ENCODE measurements at places on chromosomes 3 and 15. TPM values are rescaled to one million over a fixed set of nuclear protein-coding genes. Genes with fewer than 3 reads are reported as not detected.
A peak's percentile ranks its signal among the peaks of the same experiment; 100 is the strongest.

Gene UBAP1L
- 3.7 TPM for total RNA-seq

Gene ITPKA
- total RNA-seq: not detected

Gene MME
- total RNA-seq: 114 TPM

Gene ZMYND10
- total RNA-seq: 0.32 TPM

Gene BCL2A1
- total RNA-seq: 12.6 TPM

Gene ZBTB20
- total RNA-seq: 109 TPM

Gene TRIP4
- total RNA-seq: 16.1 TPM

DNA sequence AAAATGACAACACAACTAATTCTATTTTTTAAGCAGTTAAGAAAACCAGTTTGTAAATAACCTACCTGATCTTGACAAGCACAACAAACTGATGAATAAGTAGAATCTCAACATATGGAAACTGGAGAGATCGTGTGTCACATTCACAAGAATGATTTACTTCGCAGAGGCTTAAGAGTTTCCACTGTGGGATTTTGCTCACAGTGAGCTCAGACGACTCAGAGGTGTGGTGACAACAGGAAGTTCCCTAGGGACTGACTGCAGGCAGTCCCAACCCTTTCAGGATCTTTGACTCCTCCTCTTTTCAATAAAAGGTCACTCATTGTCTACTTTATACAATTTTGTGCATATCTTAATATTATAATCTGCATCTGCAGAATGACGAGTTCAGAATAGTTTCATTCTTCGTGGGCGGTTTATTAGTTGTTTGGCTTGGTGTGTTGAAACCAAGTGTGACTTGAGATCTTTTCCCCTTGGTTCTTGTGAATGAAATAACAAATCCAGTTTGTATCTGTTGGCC, at the start of gene LIPH:
Gene LIPH (minus strand): TSS at position 231 of the 520 bp plus-strand sequence. CDS start 117 bp downstream, at position 114.
- no peaks in the 10 kb centered on the region for H3K36me3 ChIP-seq
- DNase-seq: peak; percentile 32
- no peaks in the 10 kb centered on the region for H3K4me1 ChIP-seq

GRCh38 chr15:63408524-63408923, 26.9 kb upstream of the CA12 start:
- DNase-seq: no peak
- H3K36me3 ChIP-seq: no peaks in the 10 kb centered on the region
- no peak overlapping the region for H3K27ac ChIP-seq

- no peaks in the 10 kb centered on the region for H3K4me1 ChIP-seq
- H3K27me3 ChIP-seq: no peaks in the 10 kb centered on the region
- H3K4me3 ChIP-seq: no peak overlapping the region
- DNase-seq: no peak
- H3K36me3 ChIP-seq: no peaks in the 10 kb centered on the region
These were observed 1003.1 kb downstream of the ZPLD1 start for GRCh38 chr3:103437883-103438282.

GRCh38 chr3:56137415-56137814, 330.9 kb downstream of the ERC2 start:
- H3K27me3 ChIP-seq: no peaks in the 10 kb centered on the region
- no peak for DNase-seq
- H3K4me3 ChIP-seq: no peak overlapping the region
- no peak overlapping the region for H3K27ac ChIP-seq

- no peaks in the 10 kb centered on the region for H3K27me3 ChIP-seq
- H3K4me3 ChIP-seq: no peak overlapping the region
- no peak for DNase-seq
- H3K27ac ChIP-seq: no peak overlapping the region
- H3K36me3 ChIP-seq: peaks cover 6% of the 10 kb centered on the region
- H3K4me1 ChIP-seq: peaks cover 3% of the 10 kb centered on the region
These were observed 113.7 kb downstream of the LRIG1 start for GRCh38 chr3:66386925-66387650.

DNA sequence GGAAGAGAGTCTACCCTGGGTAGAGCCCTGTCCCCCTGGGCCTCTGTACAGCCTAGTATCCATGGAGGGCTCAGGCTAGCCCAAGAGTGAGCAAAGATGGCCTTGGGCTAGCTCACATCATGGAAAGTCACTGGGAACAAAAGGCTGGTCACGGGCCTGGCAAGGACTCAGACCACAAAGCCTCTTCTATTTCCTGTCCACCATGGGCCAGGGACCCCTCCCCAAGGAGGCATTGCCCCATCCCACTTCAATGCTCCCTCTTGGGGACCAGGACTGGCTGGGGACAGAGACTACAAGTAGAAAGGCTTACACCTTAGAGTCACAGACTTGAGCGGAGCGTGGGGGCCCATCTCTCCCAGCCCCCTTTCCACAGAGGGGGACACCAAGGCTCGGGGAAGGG, 16.9 kb downstream of the DUSP7 start:
- H3K4me1 ChIP-seq: peaks cover 5% of the 10 kb centered on the region
- peak overlapping the region; percentile 29 for H3K4me3 ChIP-seq
- peak overlapping the region; percentile 93 for H3K27ac ChIP-seq
- no peak for DNase-seq
- H3K36me3 ChIP-seq: no peaks in the 10 kb centered on the region

DNA sequence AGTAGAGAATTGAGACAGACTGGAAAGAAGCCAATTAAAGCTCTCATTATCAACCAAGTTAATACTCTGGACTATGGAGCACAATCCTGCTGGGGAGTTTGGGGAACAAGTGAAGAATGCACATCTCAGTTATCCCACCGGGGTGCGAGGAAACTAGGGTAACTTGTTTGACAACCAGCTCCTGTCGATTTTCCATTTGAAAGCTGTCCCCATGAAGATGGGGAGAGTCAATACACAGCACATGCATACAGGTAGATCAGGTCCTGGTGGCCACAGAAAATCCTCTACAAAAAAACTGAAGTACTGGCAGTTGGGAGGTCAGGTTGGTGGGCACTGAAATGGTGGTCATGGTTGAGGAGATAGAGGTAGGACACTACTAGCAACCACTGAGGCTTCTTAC, 25.7 kb upstream of the GRAMD1C start:
- no peaks in the 10 kb centered on the region for H3K27me3 ChIP-seq
- H3K36me3 ChIP-seq: no peaks in the 10 kb centered on the region
- no peak overlapping the region for H3K4me3 ChIP-seq
- no peak overlapping the region for H3K27ac ChIP-seq

DNA sequence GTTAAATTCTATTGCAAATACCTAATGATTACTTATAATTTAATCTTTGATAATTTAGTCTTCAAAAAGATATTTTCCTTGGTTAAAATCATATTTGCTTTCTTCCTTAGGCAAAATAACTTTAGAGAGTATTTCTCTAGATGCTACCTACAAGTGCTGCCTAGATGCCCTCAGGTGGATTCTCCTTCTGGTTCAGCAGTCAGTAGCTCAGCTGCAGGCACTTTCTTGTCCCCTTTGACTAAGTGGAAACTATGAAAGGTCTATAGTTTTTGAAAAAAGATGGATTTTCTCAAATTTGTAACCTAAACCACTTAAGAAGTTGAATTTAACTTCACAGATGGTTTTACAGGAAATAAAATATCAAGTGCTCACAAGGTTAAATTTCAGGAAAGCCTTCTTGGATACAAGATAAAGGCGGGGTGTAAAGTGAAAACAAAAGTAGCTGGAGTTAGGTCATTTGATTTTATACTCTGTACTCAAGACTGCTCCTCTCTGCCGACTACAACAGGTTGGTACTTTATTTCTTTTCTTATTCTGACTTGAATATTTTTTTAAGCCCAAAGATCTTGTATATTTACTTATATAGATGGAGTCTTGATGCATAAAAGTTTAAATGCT, at the start of gene ACKR4:
Gene ACKR4 (plus strand): TSS at position 455 of the 618 bp plus-strand sequence. CDS start 3,128 bp downstream, outside the sequence.
- H3K27me3 ChIP-seq: no peaks in the 10 kb centered on the region
- no peak within 1 kb of the TSS for H3K27ac ChIP-seq
- DNase-seq: no peak
- H3K4me3 ChIP-seq: peak within 1 kb of the TSS; percentile 11
- no peaks in the 10 kb centered on the region for H3K4me1 ChIP-seq

GRCh38 chr3:116614795-116615362, 94.7 kb upstream of the TUSC7 start:
- H3K4me3 ChIP-seq: no peak overlapping the region
- H3K4me1 ChIP-seq: no peaks in the 10 kb centered on the region
- no peak overlapping the region for H3K27ac ChIP-seq
